ENCODE measurements at places on chromosomes 7 and 10.

- no peak for DNase-seq
Measured at GRCh38 chr10:30591249-30591670, 38.3 kb downstream of the LYZL2 start.

DNA sequence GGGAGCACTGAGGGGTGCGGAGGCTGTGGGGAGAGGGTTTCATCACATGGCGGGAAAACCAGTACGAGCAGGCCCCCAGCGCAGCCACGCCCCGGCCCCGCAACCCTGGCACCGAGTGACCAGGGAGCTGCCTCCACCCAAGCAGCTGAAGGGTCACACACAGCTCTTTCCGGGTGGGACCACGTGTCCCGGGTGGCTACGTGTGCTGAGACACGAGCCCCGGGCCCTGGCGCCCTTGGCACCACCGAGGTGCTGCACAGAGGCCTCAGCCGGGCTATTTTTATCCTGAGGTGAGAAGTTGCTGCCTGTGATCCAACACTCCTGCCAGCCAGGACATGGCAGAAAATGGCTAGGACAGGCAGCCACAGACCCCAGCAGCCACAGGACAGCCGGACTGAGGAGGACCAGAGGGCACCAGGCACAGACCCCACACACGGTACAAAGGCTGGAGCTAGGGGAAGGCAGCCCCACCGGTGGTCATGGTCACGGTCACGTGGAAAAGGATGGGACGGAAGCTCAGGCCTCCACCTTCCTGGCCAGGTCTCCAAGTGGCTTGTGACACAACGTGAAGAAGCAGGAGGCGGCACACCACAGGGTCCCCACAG lies 223.7 kb downstream of the MAD1L1 start:
- DNase-seq, result no peak

DNA sequence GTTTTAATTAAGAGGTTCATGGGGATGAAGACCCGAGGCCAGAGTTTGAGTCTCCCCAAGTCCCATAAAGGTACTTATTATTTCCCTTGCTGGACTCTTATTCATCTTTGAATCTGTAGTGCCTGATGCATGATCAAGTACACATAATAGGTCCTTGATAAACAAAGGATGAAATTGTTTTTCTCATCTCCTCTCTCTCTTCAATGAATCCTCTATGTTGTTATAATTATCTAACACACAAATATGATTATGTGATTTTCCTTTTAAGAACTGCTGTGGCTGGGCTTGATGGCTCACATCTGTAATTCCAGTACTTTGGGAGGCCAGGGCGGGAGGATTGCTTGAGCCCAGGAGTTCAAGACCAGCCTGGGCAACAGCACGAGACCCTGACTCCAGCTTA lies 117.7 kb downstream of the BAMBI start:
- no peak for DNase-seq

- no peak for DNase-seq
Measured at GRCh38 chr7:5567790-5568189, 144.2 kb upstream of the TNRC18 start.

DNA sequence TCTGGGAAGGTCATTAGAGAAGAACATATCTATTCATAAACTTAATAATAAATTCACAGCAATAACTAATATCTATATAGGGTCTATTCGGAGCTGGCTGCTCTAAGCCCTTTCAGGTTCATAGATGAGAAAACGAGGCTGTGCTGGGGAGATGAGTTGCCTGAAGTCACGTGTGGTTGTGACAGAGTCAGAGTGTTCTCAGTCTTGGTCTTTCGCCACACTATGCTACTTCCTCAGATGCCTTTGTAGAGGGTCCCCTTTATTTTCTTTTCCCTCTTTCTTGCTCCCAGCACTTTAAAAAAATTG lies 43.7 kb upstream of the FAM180A start:
- DNase-seq, result no peak

GRCh38 chr10:99779335-99779734 lies 3.1 kb upstream of the ABCC2 start:
- DNase-seq, result no peak

- no peak for DNase-seq
Measured at GRCh38 chr10:29689001-29689400, 54.2 kb upstream of the SVIL start.

GRCh38 chr7:151626422-151627115 lies 106.9 kb upstream of the RHEB start:
- no peak for DNase-seq

DNA sequence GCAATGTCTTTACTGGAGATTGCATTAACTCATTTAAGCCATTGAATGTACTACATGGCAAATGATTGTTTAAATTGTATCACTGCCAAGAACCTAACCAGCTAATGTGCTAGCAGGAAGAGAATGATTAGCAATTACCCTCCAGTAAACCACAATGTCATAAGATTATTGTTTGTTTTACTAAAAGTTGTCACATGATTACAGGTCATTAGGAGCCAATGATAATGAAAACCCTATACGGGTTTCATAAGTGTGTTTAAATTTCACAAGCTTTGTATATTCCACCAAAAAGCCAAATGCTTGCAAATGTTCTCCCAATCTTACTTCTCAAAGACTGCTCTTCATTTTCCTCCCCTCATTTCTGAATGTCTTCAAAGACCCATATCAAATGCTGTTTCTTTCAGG lies 76.5 kb upstream of the PPP1R3C start:
- DNase-seq, result no peak

- DNase-seq, result no peak
Measured at GRCh38 chr7:115047958-115048720, 126.2 kb downstream of the MDFIC start.

- DNase-seq, result no peak
Measured at GRCh38 chr10:122560279-122560804, at the start of gene DMBT1. DMBT1 (plus strand) TSS chr10:122560754; CDS start chr10:122560771, 17 bp downstream.

DNA sequence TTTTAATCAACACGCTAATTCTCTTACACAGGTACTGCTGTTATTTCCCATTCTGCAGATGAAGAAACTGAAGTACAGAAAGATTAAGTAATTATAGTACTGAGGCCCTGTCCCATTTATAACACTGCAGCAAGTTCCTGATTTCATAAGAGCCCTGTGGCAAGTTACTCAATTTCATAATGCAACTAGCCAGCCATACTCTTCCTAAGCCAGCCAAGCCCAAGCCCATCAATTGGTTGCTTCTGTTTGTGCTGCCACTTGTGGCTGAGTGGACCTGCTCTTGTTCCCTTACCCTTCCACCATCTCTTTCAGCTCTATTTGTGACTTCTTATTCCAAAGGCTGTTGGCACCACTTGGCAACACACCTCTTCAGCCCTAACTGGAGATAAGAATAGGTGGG lies 19.7 kb upstream of the PRPF18 start:
- no peak for DNase-seq

- DNase-seq, result no peak
Measured at GRCh38 chr7:22302951-22303423, 54.0 kb downstream of the RAPGEF5 start.

DNA sequence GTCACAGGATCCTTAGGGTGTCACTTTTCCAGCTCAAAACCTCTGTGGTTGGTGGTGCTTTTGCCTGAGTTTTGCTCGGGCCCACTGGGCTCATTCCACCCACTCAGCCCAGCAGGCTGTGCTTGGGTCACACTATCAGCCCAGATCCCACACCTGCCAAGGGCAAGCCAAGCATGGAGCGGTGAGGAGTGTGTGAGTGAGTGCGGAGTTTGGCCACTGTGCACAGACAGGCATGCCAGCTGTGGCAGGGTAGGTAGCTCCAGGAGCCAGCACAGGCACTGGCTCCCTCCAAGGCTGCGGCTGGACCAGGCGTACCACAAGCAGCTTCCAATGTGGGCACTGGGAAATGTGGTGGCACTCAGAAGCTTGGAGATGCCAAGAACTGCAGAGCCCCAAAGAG lies 43.9 kb upstream of the TECTB start:
- DNase-seq, result no peak

- DNase-seq, result no peak
Measured at GRCh38 chr10:91974960-91975359, 51.4 kb downstream of the BTAF1 start.

DNA sequence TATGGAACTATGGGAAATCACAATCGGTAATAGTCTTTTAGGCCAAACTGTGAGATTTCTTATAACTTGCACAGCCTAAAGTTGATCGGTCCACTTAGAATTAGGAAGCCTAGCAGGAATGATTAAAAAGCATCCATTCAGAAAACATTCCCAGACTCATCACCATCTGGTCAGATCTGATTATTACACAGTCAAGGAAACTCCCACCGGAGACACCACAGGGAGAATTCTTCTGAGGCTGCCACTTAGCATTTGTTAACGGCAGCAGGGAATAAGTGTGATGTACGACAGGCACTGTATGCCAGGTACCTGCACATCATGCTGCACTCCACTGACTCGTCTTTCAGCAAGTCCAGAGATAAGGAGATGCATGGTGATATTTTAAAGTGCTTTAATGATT lies 227.6 kb upstream of the STEAP1 start:
- DNase-seq, result no peak

DNA sequence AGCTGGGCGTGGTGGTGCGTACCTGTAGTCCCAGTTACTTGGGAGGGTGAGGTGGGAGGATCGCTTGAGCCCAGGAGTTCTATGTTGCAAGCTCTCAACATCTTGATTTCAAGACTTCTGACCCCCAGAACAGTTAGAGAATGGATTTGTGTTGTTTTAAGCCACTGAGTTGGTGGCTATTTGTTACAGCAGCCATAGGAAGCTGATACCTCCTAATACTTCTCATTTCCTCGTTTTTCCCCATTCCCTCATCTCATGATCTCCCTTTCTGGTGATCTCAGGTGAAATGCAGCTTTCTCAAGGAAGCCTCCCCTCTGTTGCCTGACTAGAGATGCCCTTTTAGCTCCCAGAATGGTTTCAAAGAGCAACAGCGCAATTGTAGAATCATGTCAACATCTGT lies 378.8 kb downstream of the TYW1 start:
- DNase-seq, result no peak

DNA sequence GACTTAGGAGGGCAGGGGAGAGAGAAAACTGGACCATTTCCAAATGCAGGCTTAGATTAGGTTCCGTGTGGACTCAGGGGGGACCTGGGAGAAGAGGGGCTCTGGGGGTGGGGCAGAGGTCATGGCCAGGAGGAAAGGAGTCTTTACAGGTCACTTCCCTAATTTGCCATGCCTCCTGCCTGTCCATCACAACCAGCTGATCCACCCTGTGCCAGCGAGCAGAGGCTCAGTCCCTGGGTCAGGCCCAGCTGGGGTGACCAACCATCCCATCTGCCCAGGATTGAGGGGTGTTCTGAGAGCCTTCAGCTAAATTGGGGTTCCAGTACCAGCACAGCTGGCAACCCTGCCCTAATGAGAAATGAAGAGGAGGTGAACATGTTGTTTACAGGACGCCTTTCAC lies 84.6 kb upstream of the CACUL1 start:
- no peak for DNase-seq

- no peak for DNase-seq
Measured at GRCh38 chr7:155769701-155770100, 42.6 kb downstream of the SHH start.

GRCh38 chr7:95011995-95012394 lies 104.6 kb downstream of the PPP1R9A start:
- no peak for DNase-seq

- no peak for DNase-seq
Measured at GRCh38 chr7:37376386-37376785, 72.3 kb downstream of the ELMO1 start.

DNA sequence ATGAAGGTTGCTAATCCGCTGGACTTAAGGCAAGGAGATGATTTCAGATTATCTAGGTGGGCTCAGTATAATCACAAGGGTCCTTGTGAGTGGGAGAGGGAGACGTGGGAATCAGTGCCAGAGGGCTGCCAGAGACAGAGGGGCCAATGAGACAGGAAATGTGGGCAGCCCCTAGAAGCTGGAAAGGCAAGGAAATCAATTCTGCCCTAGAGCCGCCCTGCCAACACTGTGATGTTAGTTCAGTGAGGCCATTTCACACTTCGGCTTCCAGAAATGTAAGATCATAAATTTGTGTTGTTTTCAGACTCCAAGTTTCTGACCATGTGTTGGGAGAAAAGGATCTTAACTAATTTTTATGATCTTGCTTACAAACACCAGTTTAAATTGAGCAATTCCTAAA lies 3.6 kb upstream of the GPNMB start:
- DNase-seq, result no peak

GRCh38 chr7:145216866-145217265 lies 381.0 kb upstream of the TPK1 start:
- DNase-seq, result no peak

DNA sequence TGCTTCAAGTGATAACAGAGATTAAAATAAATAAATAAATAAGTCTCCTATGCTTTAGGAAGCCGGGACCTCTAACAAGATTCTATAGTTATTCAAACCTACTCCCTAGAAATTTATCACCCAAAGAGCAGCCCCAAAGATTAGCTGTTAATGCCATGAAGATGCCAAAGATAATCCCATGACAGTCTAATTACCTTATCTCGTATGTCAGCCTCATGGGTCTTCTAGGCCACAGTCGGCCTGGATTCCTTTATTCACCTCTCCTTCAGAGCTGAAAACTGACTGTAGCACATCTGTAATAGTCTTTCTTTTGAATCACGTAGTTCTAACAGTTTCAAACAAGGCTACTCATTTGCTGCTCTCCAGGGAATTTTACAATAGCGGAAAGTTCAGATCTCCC lies 24.2 kb downstream of the COL1A2 start:
- no peak for DNase-seq

- DNase-seq, result no peak
Measured at GRCh38 chr10:95247200-95247880, 43.5 kb downstream of the PDLIM1 start.
